ENCODE measurements at places on chromosomes 3 and 15.

GRCh38 chr3:27607370-27607769 lies 114.8 kb downstream of the EOMES start:
- no peak for DNase-seq

DNA sequence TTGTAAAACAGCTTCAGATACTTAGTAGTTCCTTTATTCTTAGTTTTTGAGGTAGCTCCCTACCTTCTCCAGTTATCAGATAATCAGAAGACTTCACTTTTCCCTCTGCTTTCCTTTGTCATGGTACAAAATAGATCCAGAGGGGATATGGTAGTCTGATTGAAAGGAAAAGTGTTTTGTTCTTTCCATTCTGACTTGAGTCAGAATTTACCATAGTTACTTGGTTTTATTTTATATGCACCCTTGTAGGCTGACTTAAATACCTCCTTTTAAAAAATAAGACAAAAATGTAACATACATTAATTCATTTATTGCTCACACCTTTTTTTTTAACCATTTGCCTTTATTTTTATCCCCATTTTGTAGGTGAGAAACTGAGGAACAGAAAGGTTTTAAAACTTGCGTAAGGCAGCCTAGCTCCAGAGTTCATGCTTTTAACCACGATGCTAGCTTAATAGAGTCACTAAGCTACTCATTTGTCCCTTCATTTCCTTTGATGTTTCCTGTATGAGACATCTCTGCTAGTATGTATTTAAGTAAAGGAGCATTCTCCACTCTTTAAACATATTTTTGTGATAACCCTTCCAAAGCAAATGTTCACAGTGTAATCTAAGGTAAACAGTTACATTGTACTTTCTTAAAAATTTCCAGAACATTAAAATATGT lies 187.5 kb downstream of the KLHL25 start:
- DNase-seq = peak; percentile 18

DNA sequence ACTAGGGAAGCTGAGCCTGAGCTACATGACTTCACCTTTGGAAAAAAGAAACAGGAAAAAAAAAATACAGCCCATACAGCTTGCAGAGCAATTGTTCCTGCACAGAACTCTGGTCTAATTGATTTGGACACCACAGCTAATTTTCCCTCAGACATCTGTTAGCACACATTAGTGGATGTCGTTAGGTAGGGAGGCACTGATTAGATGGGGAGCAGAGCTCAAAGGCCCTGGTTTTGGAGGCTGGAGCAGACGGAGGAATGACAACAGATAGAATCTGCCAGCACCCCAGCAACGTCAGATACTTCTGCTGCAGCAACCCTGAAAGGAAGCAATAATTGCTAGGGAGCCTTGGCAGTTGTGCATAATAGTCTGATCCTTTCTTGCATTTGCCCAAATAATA lies 398.9 kb downstream of the LSAMP start:
- no peak for DNase-seq

GRCh38 chr3:143952569-143953072 lies 19.0 kb upstream of the DIPK2A start:
- no peak for DNase-seq
